ENCODE measurements at places on chromosomes 1 and 21.
A peak's percentile ranks its signal among the peaks of the same experiment; 100 is the strongest.

DNA sequence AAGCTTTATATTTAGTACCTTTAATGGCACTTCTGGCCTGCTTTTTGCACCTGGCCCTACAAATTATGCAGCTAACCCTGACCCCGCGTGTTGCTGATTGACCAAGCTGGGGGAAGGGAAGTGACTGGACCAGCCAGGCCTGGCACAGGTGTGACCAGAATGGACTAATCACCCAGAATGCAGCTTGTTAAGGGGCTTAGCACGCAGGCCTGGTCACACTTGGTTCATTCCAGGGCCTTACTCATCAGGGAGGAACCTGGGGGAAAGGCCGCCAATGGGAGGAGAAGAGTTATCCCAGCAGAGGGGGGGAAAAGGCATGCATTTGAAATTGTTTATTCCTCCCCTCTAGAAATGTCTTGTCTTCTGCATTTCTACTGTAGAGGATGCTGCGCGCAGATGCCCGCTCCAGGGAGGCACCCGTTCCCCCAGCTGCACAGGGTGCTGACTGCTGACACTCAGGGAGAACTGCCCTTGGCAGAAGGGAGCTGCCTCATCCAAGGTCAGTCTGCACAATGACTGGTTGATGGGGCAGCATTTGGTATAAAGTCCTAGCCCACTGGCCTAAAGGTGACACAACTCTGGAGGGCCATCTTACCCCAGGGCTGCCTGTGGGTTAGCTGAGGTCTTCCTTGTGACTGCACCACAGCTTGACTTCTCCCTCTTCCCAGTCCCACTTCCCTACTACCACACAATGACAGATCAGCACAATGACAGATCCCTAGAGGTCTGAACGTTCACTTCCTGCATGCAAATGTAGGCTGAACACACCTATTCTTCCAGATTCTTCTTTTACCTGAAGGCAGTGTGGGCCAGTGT lies 29.0 kb downstream of the DHCR24 start:
- no peak for DNase-seq

DNA sequence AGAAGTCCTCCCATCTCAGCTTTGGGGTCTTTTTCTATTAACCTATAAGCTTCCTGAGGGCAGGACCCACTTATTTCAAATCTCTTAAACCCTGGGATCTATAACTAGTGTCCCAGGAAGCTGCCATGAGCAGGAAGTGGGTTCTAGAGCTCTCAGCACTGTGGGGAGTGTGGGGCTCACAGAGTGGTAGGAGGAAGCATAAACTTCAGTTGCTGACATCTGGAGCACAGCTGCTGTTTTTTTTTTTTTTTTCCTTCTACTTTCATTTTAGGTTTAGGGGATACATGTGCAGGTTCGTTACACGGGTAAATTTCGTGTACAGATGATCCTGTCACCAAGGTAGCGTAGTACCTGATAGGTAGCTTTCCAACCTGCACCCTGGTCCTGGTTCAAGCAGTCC lies 59.3 kb downstream of the AK4 start:
- no peak for DNase-seq

GRCh38 chr1:104671684-104672353 lies 922.1 kb downstream of the AMY1C start:
- no peak for DNase-seq

GRCh38 chr1:37094302-37094701 lies 60.0 kb upstream of the GRIK3 start:
- DNase-seq, result no peak

DNA sequence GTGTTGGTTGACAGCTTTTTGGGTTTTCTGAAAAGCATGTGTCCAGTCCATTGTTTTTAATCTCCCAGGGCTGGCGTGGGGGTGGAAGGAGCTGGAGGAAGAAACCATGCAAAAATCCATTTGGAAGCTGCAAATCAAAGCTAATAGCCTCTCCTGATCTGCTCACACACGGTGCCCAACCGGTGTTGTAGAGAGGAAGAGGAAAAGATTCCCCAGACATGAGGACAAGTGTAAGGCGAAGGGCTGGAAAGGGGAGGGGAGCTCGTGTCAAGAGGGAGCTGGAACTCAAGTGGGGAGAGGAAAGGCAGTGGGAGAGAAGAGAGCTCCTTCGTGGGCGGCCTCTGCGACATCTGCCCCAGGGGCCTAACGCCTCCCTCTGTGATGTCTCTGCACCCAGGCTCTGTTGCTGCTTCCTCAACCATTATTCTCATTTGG lies 112.3 kb upstream of the IRF2BP2 start:
- no peak for DNase-seq

- DNase-seq, result no peak
Observed at GRCh38 chr1:226816576-226816975, 53.8 kb upstream of the PSEN2 start.

GRCh38 chr1:111621050-111621449 lies 1.5 kb downstream of the RAP1A start:
- peak; percentile 12 for DNase-seq

DNA sequence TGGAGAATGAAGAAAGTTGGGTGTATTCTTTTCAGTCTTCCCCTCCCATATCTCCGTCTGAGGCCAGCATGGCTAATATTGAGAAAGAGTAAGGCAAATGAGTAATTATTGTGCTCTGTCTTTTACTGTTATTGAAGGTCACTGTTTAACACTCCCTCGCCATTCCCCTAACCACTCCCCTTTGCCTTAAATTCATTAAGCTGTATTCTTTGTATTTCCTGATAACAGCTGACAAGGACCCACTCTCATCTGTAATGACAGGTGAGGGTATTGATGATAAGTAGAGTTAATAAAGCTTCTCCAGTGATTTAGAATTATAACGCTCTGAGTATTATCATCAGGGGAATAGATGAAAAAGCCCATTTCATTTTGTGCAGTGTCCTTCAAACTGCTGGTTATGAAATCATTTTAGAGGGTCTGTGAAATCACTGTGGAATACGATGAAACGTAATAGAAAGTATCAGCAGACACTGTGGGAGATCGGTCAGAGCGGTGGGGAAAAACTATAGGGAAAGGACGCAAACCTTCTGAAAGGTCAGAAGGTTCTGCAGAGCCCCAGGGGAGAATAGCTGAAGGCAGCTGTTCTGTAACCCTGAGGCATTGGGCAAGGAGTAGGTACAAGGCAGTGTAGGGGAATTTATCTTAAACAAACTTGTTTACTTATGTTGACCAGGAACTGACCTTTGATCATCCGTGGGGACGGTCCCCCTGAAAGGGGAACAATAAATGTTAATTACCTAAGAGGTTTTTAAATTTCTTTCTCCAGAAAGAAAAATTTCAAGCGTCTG lies 46.3 kb upstream of the CACYBP start:
- DNase-seq, result no peak

GRCh38 chr1:231040019-231040799 lies at the start of gene FAM89A:
Gene FAM89A (minus strand): TSS chr1:231040254. CDS start chr1:231040211, 43 bp downstream.
- peak; percentile 58 for DNase-seq

- DNase-seq, result no peak
Observed at GRCh38 chr1:180208264-180208663, 21.8 kb upstream of the LHX4 start.

GRCh38 chr1:215728169-215728568 lies 161.1 kb downstream of the KCTD3 start:
- DNase-seq, result no peak

- DNase-seq, result no peak
Observed at GRCh38 chr1:236835491-236835890, 40.4 kb downstream of the MTR start.

GRCh38 chr1:176939993-176940392 lies 224.5 kb downstream of the ASTN1 start:
- no peak for DNase-seq

GRCh38 chr1:65983500-65983899 lies 190.8 kb downstream of the PDE4B start:
- no peak for DNase-seq

- DNase-seq, result no peak
Observed at GRCh38 chr1:206538901-206539640, 31.7 kb downstream of the RASSF5 start.

DNA sequence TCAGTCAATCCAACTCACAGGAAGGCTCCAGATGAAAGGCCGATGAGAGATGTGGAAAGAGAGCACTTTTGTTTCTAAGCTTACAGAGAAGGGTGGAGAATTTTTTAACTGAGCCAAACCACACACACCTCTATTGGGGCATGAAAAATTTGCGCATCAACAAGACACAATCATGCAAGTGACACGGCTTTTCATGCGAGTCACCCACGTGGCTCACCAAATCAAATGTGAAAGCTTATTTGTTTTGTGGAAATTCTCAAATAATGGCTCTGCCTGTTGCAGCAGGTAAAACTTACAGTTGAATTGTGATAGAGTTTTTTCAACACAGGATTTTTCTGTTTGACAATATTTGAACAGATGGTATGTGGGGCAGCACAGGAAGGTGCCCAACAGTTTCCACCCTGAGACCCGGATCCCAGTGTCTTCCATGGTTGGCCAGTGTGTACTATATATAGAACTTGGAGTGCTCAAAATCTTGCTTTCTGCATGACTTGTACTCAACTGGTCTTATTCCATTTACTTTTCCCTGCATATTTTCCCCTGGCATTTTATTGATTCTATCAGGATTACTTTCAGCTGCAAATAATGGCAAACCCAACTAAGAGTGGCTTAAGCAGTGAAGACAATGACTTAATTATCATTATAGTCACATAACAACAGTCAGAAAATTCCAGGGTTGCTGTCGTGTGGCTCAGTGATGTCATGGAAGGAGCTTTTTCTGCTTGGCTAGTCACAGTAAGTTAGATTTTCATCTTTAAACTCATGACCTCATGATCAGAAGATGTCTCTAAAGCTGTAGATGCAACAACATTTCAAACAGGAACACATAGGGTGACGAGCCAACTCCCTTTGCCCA lies 90.6 kb upstream of the SIM2 start:
- DNase-seq, result no peak

DNA sequence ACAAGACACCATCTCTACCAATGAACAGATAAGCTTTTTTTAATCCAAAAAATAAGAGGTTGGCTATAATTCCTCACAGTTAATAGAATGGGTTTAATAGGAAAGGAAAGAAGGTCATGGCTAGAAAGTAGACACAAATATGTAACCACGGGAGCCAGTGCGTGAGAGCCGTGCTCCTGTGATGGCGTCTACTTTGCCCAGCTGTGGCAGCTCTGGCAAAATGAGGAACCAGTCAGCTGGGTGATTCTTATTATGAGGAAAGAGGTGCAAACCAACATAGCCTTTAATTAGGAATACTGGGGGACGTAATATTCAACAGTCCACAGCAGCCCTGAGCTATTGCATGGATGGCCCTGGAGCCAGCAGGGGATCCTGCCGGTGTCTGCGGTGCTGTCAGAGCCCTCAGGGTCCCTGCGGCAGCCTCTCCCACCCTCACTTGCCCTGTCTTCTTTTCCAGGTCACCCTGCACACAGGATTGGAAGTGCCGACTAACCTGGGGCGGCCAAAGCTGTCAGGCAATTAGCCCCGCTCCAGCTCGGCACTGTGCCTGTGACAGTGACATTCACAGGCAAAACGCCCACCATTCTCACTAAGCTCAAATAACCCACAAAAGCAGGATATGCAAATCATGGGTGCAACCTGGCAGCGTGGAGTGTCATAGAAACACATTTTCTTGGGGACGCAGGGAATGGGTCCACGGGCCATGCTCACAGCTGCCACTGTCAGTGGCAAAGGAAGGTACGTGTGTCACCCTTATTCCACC lies 25.9 kb upstream of the GNPAT start:
- DNase-seq, result no peak

- DNase-seq, result no peak
Observed at GRCh38 chr1:38657207-38657840, 202.2 kb downstream of the RRAGC start.

DNA sequence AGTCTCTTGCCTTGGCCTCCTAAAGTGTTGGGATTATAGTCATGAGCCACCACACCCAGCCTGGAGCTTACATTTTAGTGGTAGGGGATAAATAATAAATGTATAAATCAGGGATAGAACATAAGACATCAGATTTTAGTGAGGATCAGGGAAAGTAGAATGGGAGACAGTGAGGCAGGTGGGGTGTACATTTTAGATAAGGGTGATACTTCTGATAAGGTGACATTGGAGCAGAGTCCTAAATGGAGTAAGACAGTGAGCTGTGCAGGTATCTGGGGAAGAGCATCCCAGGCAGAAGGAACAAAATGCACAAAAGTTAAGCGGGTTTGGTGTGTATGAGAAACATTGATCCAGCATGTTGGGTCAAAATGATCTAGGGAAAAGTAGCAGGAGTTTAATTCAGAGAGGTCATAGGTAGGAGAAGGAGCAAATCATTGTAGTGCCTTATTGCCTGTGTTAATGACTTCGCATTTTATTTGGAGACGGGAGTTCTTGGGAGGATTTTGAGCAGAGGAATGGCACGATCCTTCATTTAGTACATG lies 11.1 kb downstream of the EPB41 start:
- no peak for DNase-seq

DNA sequence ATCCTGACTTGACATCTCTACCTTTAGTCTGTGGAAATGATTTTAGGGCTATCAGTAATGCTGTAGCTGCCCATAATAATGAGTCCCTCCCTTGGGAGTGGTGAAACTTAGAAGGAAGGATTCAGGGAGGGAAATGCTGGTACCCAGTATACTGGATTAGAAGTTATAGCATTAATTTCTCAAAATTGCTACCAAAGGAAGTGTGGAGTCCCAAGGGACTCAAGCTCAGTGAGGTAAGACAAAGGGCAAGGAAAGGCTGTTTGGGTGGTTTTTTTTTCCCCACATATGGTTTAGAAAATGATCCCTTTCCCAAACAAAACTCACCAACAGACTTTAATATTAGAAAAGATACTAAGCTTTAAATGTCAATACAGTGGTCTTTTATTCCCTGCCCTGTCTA lies 99.9 kb downstream of the CD247 start:
- no peak for DNase-seq

DNA sequence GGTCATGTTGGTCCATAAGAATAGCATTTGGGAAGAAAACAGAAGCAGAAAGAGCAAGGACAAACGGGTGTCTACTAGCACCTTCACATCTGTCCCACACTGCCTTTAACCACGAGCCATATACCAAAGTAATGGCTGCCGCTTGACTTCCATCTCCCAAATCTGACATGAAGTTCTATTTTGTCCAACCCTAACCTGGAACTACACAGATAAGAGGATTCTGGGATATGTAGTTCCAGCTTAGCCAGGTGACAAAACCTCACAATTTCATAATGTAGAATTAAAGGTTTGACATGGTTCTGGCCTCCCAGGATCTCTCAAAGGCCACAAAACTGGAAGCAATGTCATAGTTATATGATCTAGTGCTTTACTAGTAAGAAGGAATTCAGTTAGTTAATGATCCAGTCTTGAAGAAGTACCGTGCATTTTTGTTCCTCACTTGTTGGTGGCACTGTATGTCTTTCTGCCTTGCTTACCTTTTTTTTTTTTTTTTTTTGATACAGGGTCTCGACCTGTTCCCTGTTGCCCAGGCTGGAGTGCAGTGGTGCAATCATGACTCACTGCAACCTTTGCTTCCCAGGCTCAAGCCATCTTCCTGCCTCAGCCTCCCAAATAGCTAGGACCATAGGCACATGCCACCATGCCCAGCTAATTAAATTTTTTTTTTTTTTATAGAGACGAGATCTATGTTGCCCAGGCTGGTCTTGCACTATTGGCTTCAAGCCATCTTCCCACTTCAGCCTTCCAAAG lies 17.5 kb downstream of the PTGFRN start:
- no peak for DNase-seq

GRCh38 chr21:15063081-15063813 lies 1.6 kb downstream of the NRIP1 start:
- DNase-seq, result no peak
